ENCODE measurements at places on chromosomes 6 and 20.

DNA sequence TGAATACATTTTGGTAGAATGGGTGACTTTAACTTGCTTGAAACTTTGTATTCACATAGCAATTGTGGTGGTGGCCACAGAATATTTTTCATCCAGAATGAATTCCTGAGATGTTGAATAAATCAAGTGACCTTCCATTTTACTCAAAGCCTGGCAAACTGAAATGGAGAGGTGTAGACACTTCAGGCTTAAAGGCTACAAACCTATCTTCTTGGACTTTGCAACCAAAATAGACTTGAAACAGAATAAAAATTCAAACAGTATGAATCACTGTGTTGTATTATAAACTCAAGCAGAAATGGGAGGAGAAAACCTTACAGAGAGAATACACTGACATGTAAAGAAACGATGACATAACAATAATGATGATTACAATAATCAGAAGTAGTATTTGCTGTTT lies 371.6 kb downstream of the BCKDHB start:
- no peak for DNase-seq

DNA sequence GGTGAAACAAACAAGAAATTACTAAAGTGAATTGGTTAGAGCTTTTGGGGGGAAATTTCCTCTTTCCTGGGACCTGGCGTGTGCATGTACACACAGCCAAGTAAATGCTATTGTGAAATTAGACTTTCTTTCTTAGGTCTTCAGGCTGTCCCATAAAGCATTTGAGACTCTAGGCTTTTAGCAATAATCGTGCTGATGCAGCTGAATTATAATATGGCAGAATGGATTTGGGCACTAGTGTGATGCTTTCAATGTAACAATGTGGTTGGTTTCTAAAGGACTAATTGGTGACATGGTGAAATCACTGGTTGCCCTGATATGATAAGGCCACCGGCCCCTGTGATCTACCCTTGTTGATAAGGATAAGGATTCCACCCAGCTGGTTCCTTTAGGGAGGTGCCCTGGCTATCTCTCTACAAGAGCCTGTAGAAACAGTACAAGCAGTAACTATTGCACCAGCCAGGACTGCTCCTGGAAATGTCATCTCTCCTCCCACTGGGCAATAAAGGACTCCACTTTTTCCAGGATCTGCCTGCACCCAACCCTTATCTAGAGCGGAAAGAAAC lies 164.1 kb downstream of the TFAP2A start:
- DNase-seq = no peak

DNA sequence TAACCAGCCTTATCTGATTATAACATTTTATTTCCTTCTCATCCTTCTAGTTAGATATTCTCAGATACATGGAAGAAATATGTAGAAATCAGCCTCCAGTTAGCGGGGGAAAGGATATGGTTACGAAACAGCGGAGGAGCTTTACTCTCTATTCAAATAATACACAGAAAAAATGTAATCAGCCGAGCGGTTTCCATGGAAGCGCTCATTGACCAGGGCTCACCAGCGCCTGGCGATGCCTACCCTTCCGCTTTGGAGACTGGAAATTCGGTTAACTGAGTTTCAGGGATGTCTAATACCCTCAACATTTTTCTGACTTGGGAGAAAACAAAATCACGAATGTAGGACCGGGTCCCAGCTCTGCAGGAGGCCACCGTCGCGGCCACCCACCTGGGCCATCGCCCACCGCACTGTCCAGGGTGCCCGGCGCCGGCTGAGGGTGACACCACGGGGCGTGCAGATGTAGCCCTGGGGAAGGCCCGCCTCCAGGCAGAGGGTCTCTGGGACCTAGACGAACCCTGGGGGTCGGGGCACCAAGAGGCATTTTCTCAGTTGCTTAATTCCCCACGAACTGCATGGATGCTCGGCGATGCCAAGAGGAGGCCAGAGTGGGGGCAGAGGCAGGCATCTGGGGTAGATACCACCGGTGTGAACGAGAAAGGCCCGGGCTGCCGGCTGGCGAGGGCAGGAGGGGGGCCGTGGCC lies 1.7 kb downstream of the PRR18 start:
- no peak for DNase-seq

DNA sequence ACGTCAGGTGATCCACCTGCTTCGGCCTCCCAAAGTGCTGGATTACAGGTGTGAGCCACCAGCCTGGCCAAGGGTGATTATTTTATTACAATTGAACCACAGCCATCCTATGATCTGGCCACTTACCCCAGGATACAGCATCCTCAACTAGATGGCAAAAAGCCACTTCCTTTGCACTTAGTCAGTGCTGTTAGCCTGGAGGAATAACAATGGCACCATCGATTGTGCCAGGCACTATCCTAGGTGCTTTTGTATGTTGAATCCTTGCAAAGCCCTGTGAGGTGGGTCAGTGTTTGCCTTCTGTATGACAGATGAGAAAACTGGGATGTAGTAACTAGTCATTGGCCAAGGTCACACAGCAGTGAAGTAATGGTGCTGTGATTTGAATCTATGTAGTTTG lies 11.2 kb upstream of the TTPAL start:
- DNase-seq = no peak

DNA sequence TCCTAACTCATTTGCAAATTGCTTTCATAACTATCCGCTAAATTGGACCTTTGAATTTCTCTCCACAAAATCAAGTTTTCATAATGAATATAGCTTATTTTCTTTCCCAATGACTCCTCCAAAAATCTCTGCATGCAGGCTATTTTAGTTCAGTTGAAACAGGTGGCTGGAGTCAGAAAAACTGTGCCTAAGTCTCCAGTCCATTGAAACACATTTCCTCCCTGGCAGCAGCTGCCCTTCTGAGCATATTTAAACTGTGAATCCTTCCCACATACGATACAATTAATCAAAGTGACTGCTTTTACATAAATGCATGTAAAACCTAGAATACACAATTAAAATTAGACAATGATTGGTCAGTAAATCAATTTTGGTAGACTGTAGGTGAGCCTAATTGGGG lies 344.6 kb upstream of the MARCKS start:
- DNase-seq = no peak

DNA sequence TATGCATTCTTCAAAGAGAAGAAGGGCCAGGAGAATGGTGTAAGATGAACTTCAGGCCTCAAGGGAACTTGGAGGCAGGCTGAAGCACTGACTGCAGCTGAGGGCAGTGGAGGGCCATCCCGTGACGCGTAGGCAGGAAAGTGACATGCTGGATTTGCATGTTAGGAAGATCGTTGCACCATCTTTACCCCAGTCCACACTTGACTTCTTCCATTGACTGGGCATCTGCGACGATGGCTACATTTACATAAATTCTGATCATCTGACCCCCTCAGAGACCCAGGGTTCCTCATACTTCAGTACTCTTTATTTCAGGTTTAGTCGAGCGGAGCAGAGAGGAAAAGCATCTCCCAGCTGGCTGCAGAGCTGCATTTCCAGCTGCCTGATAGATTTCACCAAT lies 180.2 kb downstream of the PTPRT start:
- no peak for DNase-seq

DNA sequence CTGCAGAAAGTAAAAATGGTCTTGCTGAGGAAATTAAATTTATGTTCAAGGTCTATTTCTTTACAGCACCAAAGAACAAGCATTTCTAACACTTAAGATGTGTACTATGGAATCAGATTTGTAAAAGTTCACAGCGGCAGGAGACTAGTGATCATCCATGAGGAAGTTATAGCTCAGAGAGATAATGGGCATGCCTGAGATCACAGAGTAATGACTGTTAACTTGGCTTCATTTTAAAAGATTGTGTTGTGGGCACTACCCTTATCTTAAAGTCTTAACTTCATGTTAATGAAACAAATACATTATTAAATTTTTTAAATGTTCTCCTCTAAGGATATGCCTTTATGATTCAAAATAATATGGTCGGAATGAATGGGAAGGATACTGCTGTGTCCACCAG lies 168.6 kb downstream of the GMPR start:
- DNase-seq = no peak

GRCh38 chr20:8414586-8415274 lies 282.7 kb downstream of the PLCB1 start:
- DNase-seq = peak; percentile 60

DNA sequence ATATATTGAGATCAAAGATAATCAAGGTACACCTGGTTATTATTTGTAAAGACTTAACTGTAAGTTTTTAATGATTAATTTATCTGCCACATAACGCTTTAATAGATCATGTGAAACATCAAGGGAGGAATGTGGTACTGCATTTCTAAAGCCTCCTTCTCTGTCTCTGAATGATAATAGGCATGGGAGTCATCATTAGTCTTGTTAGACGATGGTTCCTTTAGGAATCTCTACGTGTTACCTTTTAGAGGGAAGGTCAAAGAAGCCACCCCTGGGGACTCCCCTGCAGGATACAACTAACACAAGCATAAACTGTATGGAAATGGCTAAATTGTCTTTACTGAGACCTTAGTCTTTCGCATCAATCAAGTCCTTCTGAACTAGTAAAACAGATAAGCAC lies 173.6 kb upstream of the MCHR2 start:
- DNase-seq = no peak

DNA sequence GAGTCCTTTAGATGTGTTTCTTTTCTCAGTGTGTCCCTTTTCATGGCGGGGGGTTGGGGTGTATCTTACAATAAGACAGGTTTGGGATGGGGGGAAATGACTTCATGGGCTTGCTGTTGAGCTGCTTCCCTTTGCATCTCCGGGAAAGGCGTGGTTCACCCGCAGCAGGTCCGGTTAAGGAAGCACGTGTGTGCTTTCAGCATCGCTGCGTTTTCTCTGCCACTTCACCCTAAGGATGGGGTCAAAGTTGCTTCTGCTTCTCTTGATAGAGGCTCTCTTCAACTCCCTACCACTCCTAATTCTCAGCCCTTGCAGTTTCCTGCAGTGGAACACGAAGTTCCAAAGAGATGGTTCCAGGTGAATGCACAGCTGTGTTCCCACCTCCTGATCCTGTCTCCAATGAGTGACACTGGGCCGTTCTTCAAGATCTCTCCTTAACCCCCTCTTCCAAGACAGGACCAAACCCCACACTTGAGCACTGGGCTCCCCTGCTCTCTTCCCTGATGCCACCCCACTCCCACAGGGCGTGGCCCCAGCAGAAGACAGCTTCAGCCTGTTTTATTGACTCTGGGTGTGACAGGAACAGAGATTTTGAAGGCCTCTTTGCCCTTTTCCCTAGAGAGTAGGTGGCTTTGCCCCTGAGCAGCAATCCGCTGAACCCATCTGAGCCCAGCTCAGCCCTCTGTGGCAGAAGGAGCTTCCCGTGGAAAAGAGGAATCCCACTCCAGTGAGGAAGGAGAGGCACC lies 85.2 kb downstream of the PLEKHG1 start:
- DNase-seq = no peak

DNA sequence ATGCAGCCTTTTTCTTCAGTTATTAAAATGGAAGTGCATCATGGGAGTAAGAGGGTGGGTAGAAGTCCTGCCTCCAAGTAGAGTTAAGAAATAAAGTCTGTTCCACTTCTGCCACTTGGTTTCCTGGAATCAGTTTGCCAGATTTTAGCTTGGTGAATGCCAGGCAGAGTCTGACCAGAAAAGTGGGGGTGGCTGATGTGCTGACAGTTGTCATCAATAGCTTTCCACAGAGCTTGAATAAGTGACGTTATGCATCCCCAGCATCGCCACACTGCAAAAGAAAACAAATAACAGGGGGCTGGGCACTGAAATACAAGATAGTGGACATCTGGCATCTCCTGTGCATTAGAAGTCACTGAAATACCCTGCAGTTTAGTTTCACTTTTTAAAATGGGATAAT lies 30.8 kb upstream of the CEP162 start:
- no peak for DNase-seq

DNA sequence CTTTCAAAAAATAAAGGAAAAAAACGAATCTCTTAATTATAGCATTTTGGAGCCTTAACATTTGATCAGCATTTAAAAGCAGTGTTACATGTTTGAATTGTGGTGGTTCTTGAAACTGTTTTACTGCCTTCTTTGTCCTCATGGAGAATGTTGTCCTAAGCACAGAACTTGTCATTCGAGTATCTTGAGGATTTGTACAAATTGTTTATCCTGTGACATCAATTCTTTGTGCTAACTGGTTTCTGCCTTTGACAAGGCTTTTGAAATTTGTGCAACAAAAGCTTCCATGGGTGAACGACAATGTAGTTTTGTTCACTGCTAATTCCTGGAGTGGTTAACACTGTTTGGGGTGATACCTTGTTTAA lies 130.8 kb downstream of the SCAF8 start:
- no peak for DNase-seq

DNA sequence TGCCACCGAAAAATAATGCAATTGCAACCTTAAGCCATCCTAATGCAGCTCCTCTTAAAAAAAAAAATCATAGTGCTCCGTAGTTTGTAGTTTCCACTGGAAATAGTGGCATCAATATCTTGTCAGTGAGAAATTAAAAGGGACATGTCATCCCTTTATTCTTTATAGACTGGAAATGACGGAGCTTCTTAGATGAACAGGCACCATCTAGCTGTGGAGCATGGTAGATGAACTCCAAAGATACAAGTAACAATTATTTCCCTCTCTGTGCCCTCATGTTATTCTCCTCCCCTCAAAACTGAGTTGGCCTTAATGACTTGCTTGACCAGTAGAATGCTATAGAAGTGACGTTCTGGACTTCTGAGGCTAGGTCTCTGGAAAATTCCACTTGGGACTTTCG lies 268.1 kb upstream of the SPTLC3 start:
- no peak for DNase-seq

DNA sequence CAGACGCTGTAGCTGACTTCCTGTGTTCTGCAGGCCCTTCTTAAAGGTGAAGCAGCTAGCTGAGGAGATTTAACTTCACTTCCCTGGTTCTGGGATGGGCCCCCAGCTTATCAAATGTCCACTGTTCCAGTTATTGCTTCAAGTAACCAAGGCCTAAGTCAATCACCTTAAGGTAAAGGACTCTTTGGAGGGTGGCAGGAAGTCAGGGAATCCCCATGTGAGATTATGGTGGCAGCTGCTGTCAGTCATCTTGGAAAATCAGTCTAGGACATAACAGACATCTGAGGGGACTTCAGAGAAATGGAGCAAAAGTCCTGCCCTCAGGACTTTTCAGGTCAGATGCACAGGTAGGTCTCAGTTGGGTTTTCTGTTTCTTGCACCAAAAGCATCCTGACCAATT lies 3.8 kb downstream of the ELOVL5 start:
- DNase-seq = no peak

DNA sequence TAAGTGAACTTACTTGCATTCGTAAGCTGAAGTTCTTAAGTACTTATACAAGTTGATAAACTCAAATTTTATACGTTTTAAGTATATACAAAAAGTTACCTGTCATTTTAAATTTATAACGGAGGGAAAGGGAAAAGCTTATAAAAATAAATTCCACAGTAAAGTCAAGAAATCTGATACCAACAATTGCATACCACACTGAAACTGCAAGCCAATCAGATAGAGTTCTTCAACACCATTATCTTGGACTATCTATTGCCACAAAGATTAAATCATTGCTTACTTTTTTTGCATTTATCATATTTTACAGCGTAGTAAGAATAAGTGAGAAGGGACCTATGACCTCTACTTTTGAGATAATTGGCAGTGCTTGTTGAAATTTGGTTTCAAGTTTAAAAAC lies 386.7 kb downstream of the TFAP2A start:
- no peak for DNase-seq
